ENCODE measurements at places on chromosomes 2 and 18. TPM values are rescaled to one million over a fixed set of nuclear protein-coding genes. Genes with fewer than 3 reads are reported as not detected.

DNA sequence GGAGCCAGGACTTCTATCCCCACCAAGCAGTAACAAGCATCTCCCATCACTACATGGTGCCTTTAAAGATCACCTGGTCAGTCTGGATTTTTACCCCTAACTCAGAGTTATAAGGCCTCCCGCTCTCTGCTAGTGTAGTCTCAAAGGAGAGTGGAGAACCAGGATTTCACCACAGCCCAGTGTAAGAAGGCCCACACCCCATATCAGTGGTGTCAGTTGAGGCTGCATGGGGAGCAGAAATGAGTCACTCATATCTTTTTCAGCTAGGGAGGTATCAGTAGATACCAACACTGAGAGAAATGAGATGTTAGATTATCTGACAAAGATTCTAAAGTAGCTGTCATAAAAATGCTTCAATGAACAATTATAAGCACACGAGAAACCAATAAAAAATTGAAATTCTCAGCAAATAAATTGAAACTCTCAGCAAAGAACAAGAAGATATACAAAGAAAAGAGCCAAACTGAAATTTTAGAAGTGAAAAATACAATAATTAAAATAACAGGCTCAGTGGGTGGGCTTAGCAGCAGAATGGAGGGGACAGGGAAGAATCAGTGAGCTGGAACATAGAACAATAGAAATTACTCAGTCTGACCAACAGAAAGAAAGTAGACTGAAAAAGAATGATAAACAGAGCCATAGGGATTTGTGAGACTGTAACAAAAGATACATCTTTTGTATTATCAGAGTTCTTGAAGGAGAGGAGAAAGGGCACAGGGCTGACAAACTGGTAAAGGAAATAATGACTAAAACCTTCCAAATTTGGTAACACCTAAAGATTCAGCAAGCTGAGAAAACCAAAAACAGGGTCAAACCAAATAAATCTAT is 257.7 kb downstream of the ANAPC1 start:
- no peak for DNase-seq

HJURP gene
- 0.40 TPM for total RNA-seq

DNA sequence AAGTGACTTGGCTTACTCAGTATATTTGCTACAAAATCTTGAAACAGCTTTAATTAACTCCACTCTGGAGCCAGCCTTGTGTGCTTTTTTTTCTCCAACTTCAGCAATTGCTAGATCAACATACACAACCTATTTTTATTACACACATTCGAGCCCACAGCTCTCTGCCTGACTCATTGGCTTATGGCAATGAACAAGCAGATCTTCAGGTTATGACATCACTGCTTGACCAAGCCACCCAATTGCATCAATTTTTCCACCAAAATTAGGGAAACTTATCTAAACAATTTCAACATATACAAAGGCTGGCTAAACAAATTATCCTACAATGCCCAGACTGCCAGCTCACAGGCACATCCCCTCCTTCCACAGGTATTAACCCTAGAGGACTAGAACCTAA is 39.6 kb upstream of the PDK1 start:
- DNase-seq = no peak

- DNase-seq = no peak
These were observed 1.4 kb upstream of the CYP1B1 start for GRCh38 chr2:38077431-38077769.

NLRC4 gene
- total RNA-seq = 1.1 TPM

PEX13 gene
- total RNA-seq = 19.5 TPM

DNA sequence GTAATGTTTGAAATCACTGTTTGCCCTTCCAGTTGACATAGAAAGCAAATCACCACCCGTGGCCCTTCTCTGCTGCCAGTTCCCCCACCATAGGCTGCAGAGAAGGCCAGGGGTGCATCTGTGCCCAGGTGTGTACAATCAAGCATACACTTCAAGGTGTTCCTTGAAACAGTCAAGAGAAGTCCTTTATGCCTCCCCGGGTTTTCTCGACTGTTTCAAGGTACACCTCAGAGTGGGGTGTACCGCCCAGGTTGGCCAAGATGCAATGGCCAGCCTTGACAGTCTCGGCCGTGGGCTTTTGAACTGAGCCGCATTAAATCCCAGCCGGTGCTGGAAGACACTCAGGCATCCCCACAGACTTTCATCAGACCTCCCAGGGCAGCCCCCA is 21.0 kb upstream of the ATP9B start:
- no peak for DNase-seq

DNA sequence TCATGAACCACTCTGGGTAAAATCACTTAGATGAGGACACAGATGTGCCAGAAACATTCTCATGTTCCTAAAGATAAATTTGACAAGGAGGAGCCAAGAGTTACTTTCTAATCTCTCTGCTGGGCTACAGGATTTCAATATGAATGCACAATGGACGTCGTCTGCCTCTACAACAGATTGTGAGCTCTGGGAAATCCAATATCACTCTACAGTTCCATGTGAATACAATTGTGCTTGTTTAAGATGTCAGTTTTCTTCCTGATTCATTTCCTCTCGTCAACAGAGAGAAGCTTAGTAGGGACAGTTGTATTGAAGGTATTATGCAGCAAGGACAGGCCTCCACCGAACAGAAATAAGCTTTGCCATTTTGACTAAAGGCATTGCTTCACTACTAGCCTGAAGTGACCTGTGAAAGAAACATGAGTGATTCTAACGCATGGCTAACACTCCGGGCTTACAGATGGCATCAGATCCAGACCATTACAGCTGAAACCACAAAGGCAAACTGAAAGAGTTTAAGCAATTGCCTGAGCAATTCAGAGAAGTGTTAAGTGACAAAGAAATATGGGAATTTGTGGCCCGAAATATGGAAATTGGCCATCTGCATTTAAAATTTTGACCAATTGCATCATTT is 1591.5 kb downstream of the LRP1B start:
- DNase-seq = no peak

COLEC11 gene
- 2.9 TPM for total RNA-seq

MRPL53 gene
- total RNA-seq = 159 TPM

- DNase-seq = no peak
These were observed 348.0 kb downstream of the DLGAP1 start for GRCh38 chr18:4107049-4107467.

DNA sequence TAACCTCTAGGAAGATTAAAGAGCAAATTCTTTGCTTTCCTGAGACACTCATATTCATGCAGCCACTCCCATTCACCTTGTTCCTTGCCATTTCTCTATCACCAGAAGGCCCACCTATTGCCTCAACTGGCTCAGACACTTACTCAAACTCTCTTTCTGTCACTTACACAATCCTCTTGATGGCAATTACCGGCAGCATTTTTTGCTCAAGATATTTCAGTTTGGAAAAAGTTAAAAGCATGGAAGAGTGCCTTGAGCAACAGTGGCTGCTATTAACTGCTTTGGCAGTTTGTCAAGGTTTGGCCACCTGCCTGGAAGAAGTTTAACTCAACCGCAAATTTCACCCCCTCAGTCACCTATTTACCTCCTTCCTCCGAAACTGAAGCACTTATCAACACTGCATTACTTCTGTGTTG is 1104.0 kb upstream of the PIK3C3 start:
- no peak for DNase-seq

GRCh38 chr2:36484454-36484853 is 113.5 kb downstream of the FEZ2 start:
- no peak for DNase-seq

ZNF804A gene
- not detected for total RNA-seq

DNA sequence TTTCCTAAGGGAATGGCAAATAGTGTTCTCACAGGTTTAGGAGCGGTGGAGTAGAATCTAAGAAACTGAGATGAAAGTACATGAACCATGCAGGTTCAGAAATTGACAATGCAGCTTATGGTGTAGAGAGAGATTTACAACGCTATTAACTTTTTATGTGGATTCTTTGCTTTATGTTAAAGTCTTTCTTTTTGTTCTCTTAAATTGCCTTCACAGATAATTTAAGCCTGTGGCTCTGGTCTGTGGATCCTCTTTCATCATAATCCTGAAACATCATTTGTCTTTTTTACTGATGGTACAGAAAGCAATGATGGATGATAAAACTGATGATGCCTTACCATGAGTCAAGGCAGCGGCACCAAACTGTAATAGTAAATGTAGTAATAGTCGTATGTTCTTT is 30.3 kb downstream of the SOCS6 start:
- DNase-seq = no peak

CCBE1 gene
- total RNA-seq = 3.9 TPM

C2orf66 gene
- not detected for total RNA-seq

GRCh38 chr2:198700319-198700718 is 757.4 kb downstream of the SATB2 start:
- DNase-seq = no peak

SERPINB3 gene
- total RNA-seq = not detected

Measured in Right ventricle myocardium superior (tissue), 1 donor.